Fibroblast of skin of scalp (primary cell): ENCODE measurements at places on chromosomes 12 and 14.

GRCh38 chr12:4992871-4993270 lies 50.8 kb upstream of the KCNA5 start:
- DNase-seq, result peak; percentile 83

DNA sequence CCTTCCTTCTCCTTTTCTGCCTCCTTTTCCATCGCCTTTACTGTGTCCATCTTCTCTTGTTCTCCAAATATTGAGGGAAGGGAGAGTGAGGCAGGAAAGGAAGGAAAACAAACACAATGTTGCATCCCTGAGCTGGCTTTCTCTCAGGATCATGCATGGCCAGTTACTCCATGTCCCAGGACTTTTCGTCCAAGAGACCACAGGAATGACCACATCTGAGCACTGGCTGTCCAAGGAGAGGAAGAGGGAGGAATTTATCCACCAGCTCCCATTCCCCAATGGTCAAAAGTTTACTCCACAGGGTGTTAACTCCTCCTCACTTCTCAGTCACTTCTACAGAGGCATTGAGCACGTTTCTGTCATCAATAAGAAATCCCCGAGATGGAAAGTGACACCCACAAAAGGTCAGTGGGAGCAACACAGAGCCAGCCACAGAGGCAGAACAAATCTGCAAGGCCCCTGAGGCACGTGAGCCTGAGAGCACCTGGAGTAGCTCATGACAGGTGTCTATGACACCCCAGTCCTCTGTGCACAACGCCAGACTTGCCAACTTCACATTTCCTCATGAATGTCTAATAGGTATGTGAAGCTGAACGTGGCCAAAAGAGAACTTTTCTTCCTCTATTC lies 177.3 kb upstream of the NUDT4 start:
- no peak for DNase-seq

GRCh38 chr12:81958406-81958805 lies 199.3 kb upstream of the PPFIA2 start:
- no peak for DNase-seq

DNA sequence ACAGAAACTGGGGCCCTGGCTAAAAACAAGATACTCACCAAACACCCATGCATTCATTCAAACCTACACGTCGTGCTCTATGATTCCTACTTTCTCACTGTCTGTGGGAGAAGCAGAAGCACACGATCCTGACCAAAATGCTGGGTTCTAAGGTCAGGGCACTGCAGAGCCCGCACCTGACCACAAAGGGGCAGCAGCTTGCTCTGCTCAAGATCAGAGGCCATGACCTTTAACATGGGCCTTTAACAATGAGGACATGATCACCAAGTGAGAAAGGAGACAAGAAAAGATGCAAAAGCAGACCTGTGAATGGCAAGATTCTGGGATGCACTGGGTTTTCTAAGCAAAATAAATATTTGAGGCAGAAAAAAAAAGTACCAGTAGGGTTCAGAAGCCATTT lies 40.1 kb upstream of the VPS33A start:
- DNase-seq, result no peak

GRCh38 chr12:85350356-85350755 lies 70.3 kb downstream of the ALX1 start:
- no peak for DNase-seq

GRCh38 chr12:125069616-125070015 lies 4.4 kb downstream of the AACS start:
- no peak for DNase-seq

GRCh38 chr12:28424965-28425364 lies 234.7 kb downstream of the CCDC91 start:
- DNase-seq, result peak; percentile 64

GRCh38 chr12:113378291-113378690 lies 19.9 kb downstream of the PLBD2 start:
- DNase-seq, result no peak
